ENCODE measurements at places on chromosomes 11 and 22.

DNA sequence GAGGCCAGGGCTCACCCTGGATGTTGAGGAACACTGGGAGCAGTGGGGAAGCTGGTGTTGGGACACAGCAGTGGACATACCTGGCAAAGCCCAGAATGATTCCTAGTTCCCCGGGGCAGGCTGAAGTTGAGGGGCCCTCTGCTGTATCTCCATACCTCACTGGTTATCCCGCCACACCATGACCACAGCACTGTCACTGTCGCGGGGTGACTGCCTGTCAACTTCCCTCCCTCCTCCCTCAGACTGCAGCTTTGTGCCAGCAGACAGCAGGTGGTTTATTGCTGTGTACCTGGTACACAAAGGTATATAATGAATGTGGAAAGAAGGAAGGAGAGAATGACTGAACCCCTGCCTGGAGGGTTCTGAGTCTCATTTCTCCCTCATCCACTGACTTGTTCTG, 318.7 kb downstream of the TMEM135 start:
- no peak for DNase-seq

DNA sequence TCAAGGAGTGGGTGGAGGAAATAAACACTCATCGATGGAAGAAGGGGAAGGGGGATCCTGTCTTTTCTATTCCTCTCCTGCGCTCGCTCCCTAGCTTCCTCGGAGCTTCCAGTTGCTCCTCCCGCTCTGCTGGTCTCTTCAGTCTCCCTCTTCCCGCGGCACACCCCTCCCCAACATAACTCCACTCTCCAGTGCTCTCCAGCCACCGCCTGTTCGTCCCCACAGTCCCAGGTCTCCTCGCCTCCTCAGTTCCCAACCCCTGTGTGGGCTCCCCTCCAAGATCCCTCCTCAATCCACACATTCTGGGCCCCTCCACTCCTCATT, 438 bp downstream of the ZW10 start:
- no peak for DNase-seq

DNA sequence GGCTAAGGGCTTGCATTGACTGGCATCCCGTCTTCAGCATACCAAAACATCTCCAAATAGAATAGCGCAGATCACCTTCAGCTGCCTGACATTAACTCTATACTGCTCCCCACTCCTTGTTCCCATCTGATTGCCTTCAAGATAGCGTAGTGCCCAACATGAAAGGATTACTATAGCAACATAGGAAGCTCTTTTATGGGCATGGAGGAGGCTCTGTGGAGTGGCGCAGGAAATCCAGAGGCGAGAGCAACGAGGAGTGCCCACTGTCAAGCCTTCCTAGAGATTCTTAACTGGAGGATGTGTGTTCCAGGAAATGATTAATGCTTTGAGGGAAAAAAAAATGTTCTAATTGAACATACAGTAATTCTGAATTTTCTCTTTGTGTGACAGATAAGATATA, 213.3 kb downstream of the CADM1 start:
- DNase-seq: no peak

DNA sequence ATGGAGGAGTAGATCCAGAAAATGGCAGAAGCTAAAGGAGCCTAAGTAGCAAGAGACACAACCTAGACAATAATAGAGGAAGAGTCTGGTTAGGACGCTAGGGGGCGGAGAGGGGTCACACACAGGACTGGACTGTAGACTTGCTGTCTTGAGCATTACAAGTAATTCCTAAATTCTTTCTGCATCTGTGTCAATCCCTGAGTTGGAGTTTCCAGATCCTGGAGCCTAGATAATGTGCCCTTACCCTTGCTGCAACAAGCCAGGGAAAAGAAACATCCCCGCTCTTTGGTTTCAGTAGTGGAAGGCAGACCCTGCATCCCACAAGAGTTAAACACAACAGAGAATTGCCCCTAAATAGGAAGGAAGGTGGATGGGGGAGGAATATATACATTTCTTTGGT, 14.9 kb upstream of the CCDC73 start:
- no peak for DNase-seq

DNA sequence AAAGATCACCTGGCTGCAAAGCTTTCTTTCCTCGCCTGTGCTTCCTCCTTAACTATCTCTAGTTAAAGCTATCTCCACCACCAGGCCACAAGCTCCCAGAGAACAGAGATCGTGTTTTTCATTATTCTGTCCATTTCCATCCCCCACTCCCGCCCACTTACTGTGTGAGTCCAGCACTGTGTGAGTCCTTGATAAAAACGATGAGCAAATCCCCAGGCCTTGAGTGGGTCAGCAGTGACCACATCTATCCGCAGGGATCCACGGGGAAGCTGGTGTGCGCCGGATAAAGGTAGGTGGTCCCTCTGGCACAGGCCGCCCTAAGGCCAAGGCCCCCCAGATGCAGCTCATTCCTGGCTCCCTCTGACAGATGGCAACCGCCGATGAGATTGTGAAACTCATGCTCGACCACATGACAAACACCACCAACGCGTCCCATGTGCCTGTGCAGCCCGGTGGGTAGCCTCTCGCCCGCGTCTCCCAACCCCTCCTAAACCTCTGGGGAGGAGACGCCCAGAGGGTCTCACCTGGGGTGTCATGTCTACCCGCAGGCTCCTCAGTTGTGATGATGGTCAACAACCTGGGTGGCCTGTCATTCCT, 9.3 kb downstream of the TKFC start:
- no peak for DNase-seq

DNA sequence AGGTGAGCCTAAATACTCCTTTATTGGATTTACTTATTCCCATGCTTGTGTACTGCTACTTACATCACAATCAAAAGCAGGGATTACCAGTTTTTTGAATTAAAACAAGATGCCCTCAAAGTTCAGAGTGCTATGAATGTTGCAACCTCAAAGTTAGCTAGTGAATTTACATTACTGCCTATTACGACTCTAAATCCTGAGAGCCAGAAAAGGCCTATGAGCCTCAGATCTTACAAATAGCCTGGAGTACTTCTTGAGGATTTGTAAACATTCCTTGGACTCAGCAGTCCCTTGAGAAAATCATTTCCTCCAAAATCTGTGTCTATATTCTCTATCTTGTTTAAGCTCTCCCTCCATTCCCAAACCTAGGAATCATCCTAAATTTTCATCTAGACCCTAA, 25.5 kb downstream of the CHORDC1 start:
- DNase-seq: no peak

GRCh38 chr11:6673523-6674218, 9.5 kb downstream of the MRPL17 start:
- no peak for DNase-seq

GRCh38 chr11:120985718-120986569, 38.0 kb upstream of the TBCEL start:
- no peak for DNase-seq

DNA sequence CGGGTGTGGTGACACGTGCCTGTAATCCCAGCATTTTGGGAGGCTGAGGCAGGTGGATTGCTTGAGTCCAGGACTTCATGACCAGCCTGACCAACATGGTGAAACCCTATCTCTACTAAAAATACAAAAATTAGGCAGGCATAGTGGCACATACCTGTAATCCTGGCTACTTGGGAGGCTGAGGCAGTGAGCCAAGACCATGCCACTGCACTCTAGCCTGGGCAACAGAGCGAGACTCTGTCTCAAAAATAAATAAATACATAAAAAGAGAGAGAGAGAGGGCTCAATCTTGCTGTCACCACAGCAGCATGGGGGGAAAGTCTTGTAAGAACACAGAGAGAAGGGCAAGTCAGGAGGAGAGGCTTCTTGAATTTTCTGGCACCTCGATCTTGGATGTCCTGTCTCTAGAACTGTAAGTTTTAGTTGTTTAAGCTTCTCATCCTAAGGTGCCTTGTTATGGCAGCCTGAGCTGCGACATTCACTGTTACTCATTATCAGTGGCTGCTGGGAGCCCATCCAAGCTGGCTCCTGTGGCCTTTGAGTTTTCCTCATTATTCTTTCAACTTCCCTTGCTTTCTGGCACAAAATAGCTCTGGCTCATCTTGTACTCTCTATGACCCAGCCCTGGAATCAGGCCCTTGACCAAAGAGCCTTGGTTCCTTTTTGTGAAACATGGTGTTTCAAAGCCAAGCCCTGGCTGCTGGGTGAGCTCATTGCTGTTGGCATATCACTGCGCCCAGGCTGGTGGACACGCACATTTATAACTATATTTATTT, 8.0 kb upstream of the PSMC3 start:
- no peak for DNase-seq

DNA sequence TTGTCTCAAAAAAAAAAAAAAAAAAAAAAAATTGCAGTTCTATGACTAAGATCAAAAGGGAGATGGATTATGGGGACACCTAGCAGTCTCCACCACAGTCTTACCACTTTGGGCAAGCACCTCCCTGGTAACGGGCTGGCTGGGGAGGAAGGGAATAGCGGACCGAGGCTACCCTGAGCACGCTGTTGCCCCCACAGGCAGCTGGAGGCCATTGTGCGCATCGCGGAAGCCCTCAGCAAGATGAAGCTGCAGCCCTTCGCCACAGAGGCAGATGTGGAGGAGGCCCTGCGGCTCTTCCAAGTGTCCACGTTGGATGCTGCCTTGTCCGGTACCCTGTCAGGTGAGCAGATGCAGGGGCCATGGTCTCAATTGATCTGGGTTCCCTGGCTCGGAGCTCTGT, 21.2 kb downstream of the MCM5 start:
- no peak for DNase-seq

All from effector CD8-positive, alpha-beta T cell (primary cell).